Spinal cord (tissue), 10 donors: ENCODE measurements at places on chromosomes 5 and 9.

GRCh38 chr5:177421062-177421798 lies 5.2 kb upstream of the GRK6 start:
- H3K4me3 ChIP-seq = no peak overlapping the region
- H3K27ac ChIP-seq = no peak overlapping the region
- no peaks in the 10 kb centered on the region for H3K36me3 ChIP-seq
- H3K4me1 ChIP-seq = peaks cover 8% of the 10 kb centered on the region

DNA sequence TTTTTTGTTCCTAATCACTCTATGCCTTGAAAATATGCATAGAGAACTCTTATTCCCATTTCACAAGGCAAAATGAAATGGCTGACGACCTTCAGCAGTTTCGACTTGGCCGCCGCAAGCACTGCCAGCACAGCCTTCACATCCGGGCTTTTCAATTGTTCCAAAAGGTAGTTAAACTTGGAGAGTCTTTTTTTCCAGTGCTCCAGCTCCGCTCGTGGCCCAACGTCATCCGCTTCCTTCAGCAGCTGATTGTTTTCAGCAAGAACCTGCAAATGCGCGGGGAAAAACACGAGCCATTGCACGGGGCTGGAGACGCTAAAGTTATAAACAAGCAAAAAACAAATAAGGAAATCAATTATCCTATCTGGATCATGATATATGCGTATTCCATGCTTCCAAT lies 25.4 kb downstream of the DNAH5 start:
- H3K27ac ChIP-seq = no peak overlapping the region
- H3K4me3 ChIP-seq = no peak overlapping the region
- H3K27me3 ChIP-seq = no peaks in the 10 kb centered on the region
- no peak for DNase-seq
- no peaks in the 10 kb centered on the region for H3K36me3 ChIP-seq

DNA sequence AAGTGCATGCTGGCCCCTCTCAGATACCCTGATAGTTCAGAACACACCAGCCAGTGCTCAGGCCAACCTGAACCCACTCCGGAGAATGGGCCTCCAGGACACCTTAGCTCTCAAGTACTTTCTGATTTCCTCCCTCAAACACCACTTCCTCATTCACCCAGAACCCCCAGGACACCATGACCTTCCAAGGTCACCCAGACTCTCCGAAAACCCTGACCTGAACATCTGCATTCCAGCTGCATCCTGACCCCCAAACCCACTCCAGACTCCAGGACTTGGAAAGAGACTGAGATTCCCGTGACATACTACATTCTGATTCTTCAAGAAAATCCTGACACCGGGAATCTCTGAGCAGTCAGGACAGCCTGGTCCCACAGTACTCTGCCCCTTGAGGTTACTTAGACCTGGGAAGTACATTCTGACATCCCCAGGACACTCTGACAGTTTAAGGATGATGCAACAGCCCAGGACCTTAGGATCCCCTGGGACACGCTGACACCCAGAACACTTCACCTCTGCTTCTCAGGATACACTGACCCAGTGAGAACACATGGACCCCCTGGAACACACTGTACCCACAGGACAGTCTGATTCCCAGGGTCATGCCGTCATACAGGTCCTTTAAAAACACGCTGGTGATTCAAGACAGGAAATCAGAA lies 747 bp upstream of the PROP1 start:
- H3K27me3 ChIP-seq = peaks cover 26% of the 10 kb centered on the region
- H3K4me3 ChIP-seq = no peak overlapping the region
- no peak for DNase-seq
- H3K4me1 ChIP-seq = no peaks in the 10 kb centered on the region

DNA sequence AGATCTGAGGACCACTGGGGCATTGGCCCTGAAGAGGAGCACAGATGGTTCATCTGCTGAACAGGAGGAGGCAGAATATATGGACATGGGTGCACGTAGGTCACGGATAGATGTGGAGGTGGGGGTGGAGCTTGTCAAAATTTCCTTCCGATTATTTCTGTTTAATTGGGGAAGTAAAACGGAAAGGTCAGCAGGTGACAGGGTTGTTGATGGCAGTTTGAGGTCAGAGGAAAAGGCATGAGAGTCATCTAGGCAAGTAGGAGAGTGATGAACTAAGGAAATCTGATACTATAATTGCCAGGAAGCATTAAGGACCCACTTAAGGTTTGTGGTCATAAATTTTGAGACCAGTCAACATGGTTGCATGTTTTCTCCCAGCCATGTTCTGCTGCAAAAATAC lies 8.4 kb upstream of the FAM81B start:
- no peak overlapping the region for H3K4me3 ChIP-seq
- DNase-seq = no peak
- no peaks in the 10 kb centered on the region for H3K36me3 ChIP-seq
- H3K27me3 ChIP-seq = no peaks in the 10 kb centered on the region
- no peak overlapping the region for H3K27ac ChIP-seq

DNA sequence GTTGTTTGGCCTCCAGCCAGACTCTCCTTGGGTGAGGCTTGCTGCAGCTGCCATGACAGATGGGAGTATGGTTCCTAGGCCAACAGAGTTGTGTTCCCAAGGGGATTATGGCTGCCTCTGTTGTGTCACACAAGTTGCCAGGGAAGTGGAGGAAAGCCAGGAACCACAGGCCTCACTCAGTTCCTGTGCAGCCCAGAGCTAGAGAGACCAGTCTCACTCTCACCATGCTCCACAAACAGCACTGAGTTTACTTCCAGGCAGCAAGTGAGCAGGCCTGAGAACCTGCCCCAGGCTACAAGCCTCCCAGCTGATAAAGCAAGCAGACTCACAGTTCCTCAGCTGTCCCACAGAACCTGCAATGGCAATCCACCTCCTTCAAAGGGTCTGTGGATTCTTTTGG lies 273.6 kb upstream of the TAS2R1 start:
- H3K27me3 ChIP-seq = no peaks in the 10 kb centered on the region
- no peak overlapping the region for H3K27ac ChIP-seq
- no peak overlapping the region for H3K4me3 ChIP-seq
- no peaks in the 10 kb centered on the region for H3K36me3 ChIP-seq

DNA sequence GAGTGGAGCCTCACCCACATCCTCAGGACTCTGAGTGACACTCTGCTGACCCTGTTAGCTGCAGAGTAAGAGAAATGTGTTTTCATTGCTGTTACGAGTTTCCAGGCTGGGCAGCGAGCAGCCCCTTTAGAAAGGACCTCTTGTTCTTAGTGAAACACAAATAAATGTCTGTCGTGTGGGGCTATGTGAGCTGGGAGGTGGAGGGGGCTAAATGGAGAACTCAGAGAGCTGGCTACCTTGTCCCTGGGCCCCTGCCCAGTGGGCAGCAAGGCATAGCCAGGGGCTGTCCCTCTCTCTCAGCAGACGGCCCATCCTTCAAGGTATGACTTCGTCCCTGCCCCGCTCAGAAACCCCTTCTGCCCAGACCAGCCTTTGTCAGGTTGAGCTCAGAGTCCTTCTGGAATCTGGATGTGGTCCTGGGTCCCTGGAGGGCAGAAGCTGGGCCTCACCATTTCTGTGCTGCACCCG lies 10.2 kb downstream of the DCANP1 start:
- no peak for DNase-seq
- no peaks in the 10 kb centered on the region for H3K36me3 ChIP-seq
- H3K4me3 ChIP-seq = no peak overlapping the region
- peaks cover 40% of the 10 kb centered on the region for H3K4me1 ChIP-seq

GRCh38 chr9:114037249-114037648 lies 40.9 kb downstream of the AMBP start:
- peaks cover 48% of the 10 kb centered on the region for H3K4me1 ChIP-seq
- H3K36me3 ChIP-seq = peaks cover 39% of the 10 kb centered on the region
- DNase-seq = no peak
- H3K27me3 ChIP-seq = no peaks in the 10 kb centered on the region

GRCh38 chr9:113742878-113743277 lies 133.2 kb upstream of the ZNF618 start:
- peaks cover 4% of the 10 kb centered on the region for H3K4me1 ChIP-seq
- H3K36me3 ChIP-seq = no peaks in the 10 kb centered on the region
- DNase-seq = no peak
- H3K27ac ChIP-seq = no peak overlapping the region
- H3K27me3 ChIP-seq = no peaks in the 10 kb centered on the region
- H3K4me3 ChIP-seq = no peak overlapping the region

DNA sequence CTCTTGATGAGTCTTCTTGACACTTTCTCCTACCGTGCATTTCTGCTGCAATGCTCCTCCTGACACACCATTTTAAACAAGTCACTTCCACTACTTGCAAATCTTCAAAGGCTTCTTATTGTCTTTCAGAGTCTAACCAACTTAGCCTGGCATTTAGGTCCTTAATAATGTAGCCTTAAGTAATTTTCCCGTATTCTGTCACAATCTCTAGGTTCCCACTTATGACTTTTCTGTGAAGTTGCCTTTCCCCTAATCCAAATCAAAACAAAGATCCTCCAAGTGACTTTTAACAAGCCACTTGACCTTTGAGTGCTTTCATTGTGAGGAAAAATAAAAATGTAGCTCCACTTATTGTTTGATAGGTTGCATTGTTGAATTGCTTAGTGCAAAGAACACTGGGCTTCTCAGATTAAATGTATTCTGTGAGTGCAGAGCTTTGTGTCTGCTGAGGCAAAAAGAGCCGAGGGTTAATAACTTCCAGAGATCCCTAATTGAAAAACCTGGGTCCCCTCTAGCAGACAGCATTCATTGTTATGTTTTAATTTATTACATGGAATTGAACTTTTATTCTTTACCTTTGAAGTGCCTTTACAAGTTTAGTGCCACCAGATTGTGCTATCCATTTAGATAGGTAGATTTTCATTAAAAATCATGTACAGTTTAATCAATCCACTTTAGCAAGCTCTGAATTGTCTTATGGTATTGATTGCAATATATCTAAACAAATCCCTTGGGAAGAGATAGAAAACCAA lies 341.7 kb upstream of the TYRP1 start:
- DNase-seq = no peak
- H3K27ac ChIP-seq = no peak overlapping the region
- H3K4me1 ChIP-seq = no peaks in the 10 kb centered on the region

DNA sequence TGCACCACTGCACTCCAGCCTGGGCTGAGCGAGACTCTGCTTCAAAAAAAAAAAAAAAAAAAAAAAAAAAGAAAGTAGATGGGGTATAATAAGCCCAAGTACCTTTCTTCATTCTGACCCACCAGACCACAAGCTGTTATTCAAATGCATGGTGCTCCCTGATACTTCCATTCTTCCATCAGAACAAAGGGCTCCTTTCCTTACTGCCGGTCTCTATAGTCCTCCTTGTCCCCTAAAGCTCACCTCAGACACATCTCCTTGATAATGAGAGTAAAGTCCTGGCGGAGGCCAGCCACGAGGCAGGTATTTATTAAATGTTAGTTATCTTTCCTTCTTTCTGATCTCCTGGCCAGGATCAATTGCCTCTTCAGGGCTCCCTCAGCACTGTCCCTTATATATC lies 162.5 kb downstream of the RAB3C start:
- H3K4me1 ChIP-seq = no peaks in the 10 kb centered on the region
- H3K36me3 ChIP-seq = no peaks in the 10 kb centered on the region
- H3K27ac ChIP-seq = no peak overlapping the region
- DNase-seq = no peak
- H3K27me3 ChIP-seq = no peaks in the 10 kb centered on the region
- H3K4me3 ChIP-seq = no peak overlapping the region

GRCh38 chr5:68011801-68012200 lies 203.8 kb upstream of the PIK3R1 start:
- no peaks in the 10 kb centered on the region for H3K36me3 ChIP-seq
- no peaks in the 10 kb centered on the region for H3K27me3 ChIP-seq
- H3K27ac ChIP-seq = no peak overlapping the region
- DNase-seq = no peak
- no peak overlapping the region for H3K4me3 ChIP-seq
- H3K4me1 ChIP-seq = peaks cover 5% of the 10 kb centered on the region

DNA sequence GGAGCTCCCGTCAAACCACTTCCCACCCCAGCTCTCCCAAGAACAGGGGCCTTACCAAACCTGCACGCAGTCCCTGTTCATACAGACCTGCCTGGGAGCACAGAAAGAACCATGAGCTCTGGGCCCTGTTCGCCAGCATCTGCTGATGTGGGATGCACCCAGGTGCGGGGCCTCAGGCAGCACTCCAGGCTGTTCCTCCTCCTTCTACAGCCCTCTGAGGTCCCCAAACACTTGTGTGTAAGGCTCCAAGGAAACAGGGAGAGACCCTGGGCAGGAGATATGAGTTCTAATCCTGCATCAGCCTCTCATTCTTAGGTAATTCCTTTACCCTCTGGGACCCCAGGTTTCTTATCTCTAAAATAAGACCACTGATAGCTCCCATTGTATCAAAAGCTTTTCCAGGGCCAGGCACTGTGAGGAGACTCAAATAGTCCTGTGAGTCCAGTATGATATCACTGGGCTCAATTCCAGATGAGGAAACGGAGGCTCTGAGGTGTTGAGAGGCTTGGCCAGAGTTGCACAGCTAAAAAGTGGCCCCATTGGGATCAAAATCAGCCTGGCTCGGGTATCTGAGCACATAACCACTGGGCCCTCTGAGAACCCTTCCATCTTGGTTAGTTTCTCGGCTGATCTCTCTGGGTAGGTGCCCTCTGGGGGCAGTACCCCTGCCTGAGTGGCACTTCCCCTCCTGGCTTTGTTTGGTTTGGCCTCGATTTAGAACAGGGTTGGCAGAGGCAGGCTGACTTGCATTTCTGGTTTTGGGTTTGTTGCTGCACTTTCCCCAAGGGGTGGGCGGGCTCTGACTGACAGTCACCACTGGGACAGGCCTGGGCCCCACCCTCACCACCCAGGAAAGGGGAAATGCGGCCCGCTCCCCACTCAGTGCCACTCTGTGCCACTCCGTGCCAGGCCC lies 116.8 kb downstream of the RGS3 start:
- H3K36me3 ChIP-seq = peaks cover 18% of the 10 kb centered on the region
- H3K4me1 ChIP-seq = peaks cover 17% of the 10 kb centered on the region
- no peaks in the 10 kb centered on the region for H3K27me3 ChIP-seq

DNA sequence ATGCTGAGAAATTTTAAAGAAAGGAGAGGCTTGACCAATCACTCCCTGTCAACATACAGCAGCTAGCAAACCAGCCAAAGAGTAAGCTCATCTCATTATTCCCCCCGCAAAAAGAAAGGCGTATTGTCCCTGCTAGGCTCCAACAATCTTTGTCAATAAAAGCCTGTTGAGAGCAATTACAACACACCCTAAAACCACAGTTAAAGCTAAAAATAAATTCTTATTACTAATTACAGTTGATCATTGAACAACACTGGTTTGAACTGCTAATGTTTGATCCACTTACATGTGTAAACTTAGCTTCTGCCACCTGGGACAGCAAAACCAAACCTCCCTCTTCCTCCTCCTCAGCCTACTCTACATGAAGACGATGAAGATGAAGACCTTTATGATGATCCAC lies 151.2 kb downstream of the TSSK1B start:
- H3K36me3 ChIP-seq = no peaks in the 10 kb centered on the region
- peaks cover 4% of the 10 kb centered on the region for H3K4me1 ChIP-seq
- no peaks in the 10 kb centered on the region for H3K27me3 ChIP-seq
- no peak for DNase-seq

DNA sequence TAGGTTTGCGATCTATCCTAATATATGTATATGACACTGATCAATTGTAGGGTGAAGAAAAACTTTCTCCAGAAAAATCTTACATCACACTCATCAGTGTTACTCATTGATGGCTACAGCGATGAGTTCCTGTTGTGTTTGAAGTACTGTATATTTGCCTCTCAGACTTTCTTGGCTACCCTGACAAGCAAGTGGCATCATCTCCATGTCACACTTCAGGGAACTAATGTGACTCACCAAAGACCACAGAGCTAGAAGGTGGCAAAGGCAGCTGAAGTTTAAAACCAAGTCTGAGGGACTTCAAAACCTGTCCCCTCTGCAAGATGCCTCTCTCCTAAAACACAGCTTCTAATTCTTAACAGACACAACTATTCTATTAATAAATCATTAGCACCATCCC lies 451.4 kb downstream of the CTNND2 start:
- H3K27me3 ChIP-seq = no peaks in the 10 kb centered on the region
- no peak for DNase-seq
- H3K4me1 ChIP-seq = no peaks in the 10 kb centered on the region
- H3K36me3 ChIP-seq = no peaks in the 10 kb centered on the region
